ENCODE measurements at places on chromosomes 1 and 21.

DNA sequence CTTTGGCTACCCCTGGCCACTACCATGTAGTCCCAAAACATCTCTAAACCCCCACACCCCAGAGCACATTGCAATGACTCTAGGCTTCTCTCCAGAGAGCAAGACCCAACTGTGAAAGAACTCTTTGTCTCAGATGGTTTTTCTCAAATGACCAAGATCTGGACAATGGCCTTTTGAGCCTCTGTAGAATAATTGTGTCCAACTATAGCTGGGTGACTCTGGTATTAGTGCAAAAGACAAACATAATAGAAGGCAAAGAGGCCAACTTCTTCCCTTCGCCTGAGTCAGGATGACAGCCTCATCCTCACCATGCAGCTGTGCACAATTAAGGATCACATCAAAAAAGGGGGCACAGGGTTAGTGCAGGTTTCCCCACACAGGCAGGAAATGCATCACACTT, 139.6 kb downstream of the BRINP2 start:
- DNase-seq, result no peak

DNA sequence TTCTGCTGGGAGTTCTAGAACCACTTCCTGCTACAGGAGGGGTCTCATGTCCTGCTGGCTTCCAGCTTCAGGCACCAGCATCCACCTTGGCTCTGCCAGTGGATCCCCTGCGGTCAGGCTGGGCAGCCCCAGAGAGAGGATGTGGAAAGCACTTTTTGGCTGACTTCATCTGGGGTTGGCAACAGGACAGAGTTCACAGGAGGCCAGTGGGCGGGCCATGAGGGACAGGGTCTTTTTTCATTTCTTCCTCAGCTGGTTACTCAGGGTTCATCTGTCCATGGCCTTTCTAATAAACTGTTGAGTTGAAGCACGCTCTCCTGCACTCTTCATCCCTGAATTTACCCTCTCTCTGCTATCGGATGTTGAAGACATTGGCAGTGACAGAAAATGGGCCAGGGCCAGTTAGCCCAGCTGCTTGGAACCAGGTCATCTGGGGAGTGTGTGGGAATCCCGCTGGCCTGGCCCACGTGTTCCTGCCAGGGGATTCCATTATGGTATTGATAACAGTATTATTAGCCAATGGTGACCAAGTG, 45.2 kb downstream of the RPS6KA1 start:
- peak; percentile 7 for DNase-seq

DNA sequence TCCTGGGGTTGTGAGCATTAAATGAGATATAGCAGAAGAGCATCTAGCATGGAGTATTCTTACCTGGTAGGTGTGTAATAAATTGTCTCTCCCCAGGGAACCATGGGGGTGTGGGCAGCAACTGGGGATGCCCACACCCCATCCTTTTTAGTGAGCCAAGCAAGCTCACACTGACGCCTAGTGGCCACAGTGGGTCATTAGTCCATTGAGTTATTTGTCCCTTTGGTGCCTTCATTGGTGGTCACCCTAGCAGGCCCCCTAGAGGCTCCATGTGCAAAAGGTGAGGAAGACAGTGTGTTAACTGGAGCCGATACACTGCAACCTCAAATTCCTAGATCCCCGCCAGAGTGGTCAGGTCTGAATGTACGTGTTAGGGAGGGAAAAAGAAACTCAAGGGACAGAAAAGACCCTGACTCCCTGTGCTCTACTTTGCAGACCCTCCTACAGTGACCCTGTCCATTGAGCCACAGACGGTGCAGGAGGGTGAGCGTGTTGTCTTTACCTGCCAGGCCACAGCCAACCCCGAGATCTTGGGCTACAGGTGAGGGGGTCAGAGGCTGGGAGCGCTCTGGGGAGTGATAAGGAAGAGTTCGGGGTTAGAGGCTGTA, 93.3 kb upstream of the CD1D start:
- DNase-seq, result peak; percentile 40

- DNase-seq, result no peak
Measured at GRCh38 chr1:89986020-89986419, 8.9 kb upstream of the ZNF326 start.

DNA sequence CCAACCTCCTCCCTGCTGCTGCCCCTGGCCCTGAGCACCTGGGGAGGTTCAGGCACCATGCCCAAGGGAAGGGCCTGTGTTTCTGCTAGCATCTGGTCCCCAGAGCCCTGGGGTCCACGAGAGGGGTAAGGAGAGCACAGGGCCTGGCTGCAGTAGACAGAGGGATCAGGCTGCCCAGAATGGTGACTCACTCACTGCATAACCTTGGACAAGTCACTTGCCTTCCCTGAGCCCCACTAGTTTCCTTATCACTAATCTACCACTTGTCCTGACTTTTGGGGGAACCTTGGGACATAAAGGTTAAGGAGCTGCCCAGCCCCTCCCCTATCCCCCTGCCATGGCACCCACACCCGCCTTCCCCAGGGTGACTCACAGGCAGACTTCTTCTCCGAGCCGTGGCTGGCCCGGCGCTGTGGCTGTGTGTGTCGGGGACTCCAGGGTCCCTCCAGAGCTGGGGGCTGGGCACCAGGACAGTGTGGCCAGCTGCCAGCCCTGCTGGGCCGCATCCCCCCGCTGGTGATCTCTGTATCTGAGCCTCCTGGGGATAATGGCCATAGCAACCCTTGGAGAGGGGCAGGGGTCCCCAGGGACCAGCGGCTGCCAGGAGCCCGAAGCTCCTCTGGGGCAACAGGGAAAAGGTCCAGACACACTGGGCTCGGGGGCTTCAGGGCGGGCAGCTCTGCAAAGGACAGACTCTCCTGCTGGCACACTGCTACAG, 4.0 kb downstream of the ARHGEF19 start:
- DNase-seq, result no peak

GRCh38 chr1:223704921-223705878, 7.1 kb upstream of the CAPN2 start:
- no peak for DNase-seq

- no peak for DNase-seq
Measured at GRCh38 chr1:227270554-227270953, 47.7 kb downstream of the CDC42BPA start.

- DNase-seq, result no peak
Measured at GRCh38 chr1:69246710-69247109, 321.0 kb upstream of the LRRC7 start.

DNA sequence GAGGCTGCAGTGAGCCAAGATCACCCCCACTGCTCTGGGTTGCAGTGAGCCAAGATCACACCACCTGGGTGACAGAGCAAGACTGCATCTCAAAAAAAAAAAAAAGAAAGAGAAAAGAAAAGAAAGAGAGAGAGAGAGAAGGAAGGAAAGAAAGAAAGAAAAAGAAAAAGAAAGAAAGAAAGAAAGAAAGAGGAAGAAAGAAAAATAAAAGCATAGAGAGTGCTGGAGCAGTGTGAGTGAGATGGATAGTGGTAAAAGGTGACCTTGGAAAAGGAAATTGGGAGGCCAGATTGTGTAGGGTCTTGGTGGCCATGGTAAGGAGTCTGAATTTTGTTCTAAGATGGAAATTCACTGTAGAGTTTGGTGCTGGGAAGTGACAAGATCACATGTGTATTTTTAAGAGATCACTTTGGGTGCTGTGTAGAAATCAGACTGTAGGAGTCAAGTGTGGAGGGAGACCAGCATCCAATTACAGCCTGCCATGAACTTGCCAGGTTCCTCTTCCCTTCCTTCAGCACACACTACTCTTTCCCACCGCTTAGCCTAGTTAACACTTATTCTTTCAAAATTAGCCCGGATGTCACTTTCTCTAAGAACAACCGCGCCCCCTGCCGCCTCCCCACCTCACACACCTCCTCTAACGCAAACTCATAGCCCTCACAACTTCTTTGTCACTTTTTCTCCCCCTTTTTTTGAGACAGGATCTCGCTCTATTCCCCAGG, 17.9 kb downstream of the MTX1 start:
- no peak for DNase-seq

- DNase-seq, result no peak
Measured at GRCh38 chr1:58660105-58660504, 39.8 kb downstream of the MYSM1 start.

DNA sequence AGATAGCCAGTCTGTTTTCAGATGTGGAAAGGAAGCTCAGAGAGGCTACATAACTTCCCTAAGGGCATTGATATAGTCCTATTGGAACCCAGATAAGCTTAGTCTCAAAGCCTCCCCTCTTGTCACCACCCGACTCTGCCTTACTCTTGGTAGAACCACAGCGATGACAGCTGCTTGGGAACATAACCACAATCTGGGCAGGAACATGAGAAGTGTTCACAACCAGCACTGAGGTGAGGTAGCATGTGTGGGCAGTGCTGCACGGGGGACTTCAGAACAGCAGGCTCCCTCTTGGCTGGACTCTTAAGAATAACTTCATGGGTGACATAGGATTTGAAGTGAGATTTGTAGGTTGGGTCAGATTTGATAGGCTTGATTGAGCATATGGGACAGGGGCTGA, 9.3 kb upstream of the S100A10 start:
- no peak for DNase-seq

DNA sequence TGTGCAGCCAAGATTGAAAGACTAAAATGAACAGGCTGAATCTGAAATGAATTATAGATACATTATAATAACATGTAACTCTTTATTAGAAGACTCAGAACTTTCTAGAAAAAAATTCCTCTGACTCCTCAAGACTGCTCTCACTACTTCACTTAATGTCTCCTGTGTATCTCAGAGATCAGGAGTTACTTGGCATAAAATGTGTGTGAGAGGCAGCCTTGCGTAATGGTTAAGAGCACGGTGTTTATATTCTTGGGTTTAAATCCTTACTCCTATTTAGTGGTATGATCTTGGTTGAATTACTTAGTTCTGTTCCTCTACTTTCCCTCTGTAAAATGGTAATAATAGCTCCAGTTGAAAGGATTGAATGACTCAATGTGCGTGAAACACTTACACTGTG, 634.9 kb downstream of the LTN1 start:
- DNase-seq, result no peak

DNA sequence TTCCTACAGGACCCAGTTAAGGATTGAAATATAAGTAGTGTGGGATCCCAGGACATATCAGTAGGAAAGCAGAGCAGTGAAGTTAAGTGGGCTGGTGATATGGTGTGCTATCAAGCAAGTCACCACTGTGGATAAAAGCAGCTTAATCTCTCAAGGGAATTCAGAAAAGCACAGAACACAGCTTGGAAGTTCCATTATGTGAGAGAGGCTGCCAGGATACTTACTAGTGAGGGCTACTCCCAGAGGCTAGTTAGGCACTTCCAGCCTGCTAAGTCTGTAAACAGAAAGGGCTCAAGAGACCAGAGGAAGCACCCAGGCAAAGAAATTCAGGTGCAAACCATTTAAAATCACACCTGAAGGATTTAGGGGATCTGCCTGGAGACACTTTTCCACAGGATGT, 18.8 kb upstream of the GRIK1 start:
- no peak for DNase-seq

GRCh38 chr1:30046751-30047150, 676.6 kb downstream of the MATN1 start:
- DNase-seq, result no peak

DNA sequence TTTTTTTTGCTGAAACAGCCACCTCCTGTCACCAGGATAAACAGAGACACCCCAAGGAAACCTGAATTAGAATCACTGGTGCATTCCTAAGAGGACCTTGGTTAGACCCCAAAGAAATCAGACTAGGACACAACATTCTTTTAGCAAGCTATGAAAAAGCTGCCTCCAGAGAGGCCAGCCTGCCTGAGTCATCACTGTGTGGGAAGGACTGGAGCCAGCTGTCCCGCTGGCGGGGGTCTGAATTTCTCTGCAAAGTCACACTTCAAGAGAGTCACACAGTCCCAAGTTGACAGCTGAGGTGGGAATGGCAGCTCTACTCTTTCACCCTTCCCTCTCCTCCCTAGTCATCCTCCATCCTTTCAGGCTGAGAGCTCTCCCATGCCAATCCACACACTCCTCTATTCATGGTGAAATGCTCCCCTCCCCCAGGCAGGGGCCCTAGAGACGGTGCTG, 405.0 kb upstream of the POU3F1 start:
- DNase-seq, result no peak

DNA sequence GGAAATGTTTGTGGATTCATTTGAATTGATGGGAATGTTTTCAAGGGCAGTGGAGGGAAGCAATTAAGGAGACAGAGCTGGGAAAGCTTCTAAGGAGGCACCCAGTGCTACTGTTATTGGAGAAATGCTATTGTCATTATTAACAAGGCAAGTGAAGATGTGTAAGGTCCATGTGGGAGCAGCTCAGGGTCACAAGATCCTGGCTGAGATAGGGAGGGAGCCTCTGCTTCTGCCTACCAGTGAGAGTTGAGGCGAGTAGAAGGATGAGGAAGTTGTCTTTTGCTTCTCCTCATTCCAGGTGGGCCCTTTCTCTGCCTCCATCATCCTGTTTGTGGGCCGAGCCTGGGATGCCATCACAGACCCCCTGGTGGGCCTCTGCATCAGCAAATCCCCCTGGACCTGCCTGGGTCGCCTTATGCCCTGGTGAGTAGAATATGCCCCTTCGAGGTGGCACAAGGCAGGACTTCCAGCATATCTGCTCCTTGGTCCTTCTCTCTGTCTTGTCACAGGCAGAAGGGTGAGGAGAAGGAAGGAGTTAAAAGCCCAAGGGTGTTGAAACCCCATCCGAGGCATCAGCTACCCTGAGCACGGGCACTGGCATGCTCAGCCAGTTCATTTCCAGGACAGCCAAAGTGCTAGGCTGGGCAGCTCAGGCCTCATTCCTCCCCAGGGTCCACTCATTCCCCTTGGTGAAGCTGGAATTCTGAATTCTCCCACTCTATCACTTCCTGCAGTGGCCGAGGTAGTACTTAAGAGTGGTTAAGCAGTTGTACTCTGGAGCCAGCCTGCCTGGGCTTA, 3.7 kb downstream of the MFSD2A start:
- DNase-seq, result no peak

DNA sequence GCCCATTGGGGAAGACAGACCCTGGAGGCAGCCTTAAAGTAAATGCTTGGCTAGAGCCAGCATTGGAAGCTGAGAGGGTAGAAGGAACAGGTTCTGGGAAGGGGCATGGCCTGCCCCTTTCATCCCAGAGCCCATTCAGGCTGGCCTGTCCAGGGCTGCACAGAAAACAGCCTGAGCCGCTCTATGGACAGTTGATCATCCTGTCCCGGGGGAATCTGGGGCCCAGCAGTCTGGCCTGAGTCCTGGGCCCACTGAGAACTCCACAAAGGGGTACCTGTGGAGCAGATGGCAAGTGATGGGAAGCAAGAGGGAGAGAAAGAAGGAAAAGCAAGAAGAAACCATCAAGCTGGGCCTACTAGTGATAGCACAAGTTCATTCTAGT, 13.2 kb downstream of the TMEM81 start:
- no peak for DNase-seq

- DNase-seq, result no peak
Measured at GRCh38 chr21:29359718-29360117, 61.0 kb downstream of the BACH1 start.

DNA sequence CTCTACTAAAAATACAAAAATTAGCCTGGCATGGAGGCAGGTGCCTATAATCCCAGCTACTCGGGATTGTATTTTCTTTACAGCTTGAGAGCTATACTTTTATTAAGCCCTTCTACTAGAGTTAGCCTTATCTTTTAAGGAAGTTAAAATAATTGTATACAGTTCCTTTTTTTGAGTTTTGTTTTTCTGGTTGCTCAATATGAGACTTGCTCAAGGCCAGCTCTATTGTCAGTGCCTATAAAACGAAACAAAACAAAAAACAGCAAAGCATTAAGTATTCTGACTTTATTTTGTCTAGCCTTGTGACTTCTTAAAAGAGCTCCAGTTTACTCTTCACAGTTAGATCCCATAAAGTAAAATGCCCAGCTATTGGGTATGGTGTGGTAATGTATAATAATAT, 17.2 kb downstream of the PKN2 start:
- DNase-seq, result no peak
